ENCODE measurements at places on chromosomes 1 and 21.

DNA sequence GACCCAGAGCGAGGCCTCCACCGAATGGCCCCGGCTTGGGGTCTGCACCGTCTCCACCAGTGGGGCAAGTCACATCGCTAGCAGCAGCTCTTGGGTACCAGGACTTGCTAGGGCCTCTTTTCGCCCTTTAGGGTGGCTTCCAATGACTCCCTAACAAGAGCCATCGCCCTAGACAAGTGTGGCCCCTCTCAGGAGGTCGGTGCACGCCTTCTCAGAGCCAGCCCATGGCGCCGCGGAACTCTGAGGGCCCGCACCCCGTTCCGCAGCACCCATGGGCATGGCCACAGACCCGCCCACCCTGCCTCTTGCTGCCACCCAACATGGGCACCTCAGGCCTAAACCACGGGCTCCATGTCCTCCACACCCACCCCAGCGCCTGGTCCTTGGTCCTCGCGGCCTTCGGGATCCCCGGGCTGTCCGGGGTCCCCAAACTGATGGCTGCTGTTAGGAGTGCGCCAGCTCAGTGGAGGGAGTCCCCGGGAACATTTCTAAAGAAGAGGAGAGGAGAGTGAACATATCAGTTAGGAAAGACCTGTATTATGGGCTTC, 3.2 kb upstream of the CACNA1S start:
- no peak for DNase-seq

GRCh38 chr21:42414553-42414927, 10.8 kb downstream of the UBASH3A start:
- DNase-seq: no peak

GRCh38 chr1:229035054-229035747, 235.7 kb upstream of the RAB4A start:
- no peak for DNase-seq

GRCh38 chr1:80926531-80926930, 874.2 kb upstream of the ADGRL2 start:
- DNase-seq: no peak

DNA sequence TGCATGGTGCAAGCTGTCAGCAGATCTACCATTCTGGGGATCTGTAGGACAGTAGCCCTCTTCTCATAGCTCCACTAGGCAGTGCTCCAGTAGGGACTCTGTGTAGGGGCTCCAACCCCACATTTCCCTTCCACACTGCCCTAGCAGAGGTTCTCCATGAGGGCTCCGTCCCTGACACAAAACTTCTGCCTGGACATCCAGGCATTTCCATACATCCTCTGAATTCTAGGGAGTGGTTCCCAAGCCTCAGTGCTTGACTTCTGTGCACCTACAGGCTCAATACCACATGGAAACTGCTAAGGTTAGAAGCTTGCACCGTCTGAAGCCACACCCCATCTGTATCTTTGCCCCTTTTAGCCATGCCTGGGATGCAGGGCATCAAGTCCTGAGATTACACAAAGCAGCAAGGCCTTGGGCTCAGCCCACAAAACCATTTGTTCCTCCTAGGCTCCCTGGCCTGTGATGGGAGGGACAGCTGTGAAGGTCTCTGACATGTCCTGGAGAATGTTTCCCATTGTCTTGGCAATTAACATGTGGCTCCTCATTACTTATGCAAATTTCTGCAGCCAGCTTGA, 117.0 kb upstream of the NFIA start:
- no peak for DNase-seq

DNA sequence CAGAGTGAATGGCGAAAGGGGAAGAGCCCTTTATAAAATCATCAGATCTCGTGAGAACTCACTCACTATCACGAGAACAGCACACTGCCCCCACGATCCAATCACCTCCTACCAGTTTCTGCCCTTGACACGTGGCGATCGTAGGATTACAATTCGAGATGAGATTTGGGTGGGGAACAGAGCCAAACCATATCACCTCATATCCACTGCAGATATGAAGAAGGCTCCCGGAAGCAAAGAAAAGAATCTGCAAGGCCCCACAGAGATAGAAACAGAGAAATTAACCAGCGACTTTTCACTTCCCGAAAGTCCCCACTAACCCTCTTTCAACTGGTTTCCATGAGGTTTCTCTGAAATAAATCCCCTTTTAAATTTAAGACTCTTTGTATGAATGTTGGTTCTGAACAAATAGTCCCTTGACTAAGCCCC, 86.2 kb upstream of the IRF2BP2 start:
- no peak for DNase-seq

DNA sequence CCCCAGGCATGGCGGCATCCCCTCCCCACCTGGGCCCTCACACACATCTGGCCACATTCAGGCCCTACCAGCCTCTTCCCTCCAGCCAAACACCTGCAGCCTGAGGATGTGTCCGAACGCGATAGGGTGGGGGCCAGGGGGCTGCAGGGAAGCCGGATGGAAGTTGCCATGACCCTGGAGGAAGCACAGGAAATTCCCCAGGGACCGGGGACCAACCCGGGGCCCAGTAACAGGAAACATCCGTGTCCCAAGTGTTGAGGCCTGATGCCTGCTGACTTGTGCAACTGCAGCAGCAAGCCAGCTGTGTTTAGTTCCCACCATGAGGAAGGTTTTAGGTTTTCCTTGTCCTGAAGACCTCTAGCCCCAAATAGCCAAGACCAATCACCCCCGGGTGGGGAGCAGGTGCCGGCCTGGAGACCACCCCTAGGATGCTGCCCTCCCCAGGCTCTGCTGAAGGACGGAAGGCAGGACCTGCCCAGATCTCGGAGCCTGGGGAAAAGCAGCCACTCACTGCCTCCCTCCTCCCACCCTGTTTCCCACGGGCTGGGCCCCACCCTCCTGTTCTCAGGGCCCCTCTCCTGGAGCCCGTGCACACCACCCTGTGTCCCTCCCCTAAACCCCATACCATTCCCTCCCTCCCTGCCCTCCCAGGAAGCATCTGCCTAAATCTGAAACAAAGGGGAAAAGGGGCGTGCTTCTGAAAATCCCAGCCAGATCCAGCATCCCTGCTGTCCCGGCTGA, 29.8 kb downstream of the MEGF6 start:
- DNase-seq: no peak
